Activated T-helper 1 cell treated with Interleukin-2 at 50 U/mL for 16 hours (primary cell): ENCODE measurements at places on chromosomes 12 and 14.

DNA sequence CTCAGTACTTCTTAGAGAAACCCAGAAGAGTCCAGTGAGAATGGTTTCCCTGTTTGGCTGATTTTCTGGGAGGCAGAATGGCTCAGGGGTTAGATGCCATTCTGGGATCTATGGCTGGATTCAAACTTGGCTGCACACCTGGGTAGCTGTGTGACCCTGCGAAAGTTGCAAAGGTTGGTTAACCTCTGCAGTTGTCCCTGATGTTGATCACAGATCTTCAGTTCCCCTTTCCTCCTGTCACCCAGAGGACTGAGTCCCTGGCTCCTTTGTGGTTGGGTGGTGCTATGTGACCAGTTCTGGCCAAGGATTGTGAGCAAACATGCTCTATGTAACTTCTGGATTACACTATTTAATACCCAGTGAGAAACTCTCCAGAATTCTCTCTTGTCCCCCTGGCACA, 418.0 kb downstream of the RGS6 start:
- no peak for DNase-seq

GRCh38 chr14:35073486-35073885, 27.4 kb downstream of the FAM177A1 start:
- DNase-seq: no peak

DNA sequence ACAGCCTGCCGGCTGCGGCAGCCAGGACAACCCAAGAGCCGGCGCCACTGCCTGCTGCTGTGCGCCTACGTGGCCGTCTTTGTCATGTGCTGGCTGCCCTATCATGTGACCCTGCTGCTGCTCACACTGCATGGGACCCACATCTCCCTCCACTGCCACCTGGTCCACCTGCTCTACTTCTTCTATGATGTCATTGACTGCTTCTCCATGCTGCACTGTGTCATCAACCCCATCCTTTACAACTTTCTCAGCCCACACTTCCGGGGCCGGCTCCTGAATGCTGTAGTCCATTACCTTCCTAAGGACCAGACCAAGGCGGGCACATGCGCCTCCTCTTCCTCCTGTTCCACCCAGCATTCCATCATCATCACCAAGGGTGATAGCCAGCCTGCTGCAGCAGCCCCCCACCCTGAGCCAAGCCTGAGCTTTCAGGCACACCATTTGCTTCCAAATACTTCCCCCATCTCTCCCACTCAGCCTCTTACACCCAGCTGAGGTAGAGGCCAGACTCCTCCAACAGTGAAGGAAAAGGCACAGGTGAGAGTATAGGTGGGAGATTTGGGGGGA, 10.3 kb downstream of the ZBTB39 start:
- no peak for DNase-seq

GRCh38 chr12:25705261-25705660, 152.2 kb upstream of the LMNTD1 start:
- DNase-seq: no peak

DNA sequence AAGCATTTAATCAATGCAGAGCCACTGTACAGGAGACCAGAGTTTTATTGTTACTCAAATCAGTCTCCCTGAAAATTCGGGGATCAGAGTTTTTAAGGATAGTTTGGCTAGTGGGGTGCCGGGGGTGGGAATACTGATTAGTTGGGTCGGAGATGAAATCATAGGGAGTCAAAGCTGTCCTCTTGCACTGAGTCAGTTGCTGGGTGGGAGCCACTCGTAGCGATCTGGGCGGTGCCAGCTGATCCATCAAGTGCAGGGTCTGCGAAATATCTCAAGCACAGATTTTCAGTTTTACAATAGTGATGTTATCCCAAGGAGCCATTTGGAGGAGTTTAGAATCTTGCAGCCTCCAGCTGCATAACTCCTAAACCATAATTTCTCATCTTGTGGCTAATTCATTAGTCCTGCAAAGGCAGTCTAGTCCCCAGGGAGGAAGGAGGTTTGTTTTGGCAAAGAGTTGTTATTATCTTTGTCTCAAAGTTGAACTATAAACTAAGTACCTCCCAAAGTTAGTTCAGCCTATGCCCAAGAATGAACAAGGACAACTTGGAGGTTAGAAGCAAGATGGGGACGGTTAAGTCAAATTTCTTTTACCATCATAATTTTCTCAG, 169.4 kb upstream of the PLEKHG7 start:
- no peak for DNase-seq

DNA sequence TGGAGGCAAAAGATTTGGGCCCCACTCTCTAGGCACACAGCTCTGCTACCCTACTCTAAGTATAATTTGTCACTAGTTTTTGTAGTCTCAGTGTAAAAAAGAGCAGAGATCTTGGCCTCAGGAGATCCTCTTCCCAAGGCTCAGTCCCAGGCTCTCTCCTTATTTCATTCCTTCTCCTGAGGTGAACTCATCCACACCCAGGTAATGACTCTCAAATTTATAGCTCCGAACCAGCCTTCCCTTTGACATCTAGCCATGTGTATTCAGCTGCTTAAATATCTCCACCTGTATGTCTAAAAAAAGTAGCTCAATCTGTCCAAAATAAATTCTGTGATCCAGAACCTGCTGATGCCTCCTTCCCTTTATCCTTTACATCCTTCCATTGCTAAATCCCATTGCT, 173.5 kb upstream of the HIF1A start:
- no peak for DNase-seq

GRCh38 chr12:79527473-79527872, 163.3 kb downstream of the PAWR start:
- no peak for DNase-seq

DNA sequence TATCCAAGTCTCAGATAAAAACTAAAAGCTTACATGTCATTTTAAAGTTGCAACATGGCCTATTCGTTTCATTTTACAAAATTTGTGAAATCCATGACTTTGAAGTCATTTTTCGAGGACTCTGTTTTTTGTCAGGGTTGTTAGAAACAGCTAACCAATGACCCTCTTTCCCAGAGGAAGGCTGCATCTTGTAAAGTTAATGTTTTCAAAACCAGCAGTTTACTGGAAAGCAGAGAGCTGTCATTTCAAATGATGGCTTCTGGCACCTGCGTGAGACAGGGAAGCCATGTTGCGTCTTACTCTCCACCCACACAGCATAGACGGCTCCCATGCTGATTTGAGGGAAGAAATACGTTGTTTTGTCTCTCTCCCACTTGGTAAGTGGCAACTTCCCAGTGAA, 50.1 kb upstream of the RTRAF start:
- DNase-seq: no peak

DNA sequence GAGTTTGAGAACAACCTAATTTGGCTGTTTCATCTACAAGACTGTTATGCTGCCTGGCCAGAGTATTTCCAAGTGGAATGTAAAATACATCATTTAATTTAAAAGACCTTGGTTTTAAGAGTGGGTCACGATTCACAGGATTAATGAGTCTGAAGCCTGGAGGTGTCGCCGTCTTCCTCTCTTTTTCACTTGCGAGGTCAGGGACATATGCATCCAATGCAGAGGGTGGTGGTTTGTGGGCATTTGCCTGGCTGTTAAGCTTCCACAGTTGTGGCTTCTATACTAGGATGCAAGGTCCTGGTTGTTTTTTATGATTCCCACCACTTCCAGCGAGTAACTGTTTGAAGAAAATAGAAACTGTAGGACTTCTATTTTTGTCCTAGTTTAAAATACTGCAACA, 22.8 kb upstream of the RASSF3 start:
- DNase-seq: no peak

DNA sequence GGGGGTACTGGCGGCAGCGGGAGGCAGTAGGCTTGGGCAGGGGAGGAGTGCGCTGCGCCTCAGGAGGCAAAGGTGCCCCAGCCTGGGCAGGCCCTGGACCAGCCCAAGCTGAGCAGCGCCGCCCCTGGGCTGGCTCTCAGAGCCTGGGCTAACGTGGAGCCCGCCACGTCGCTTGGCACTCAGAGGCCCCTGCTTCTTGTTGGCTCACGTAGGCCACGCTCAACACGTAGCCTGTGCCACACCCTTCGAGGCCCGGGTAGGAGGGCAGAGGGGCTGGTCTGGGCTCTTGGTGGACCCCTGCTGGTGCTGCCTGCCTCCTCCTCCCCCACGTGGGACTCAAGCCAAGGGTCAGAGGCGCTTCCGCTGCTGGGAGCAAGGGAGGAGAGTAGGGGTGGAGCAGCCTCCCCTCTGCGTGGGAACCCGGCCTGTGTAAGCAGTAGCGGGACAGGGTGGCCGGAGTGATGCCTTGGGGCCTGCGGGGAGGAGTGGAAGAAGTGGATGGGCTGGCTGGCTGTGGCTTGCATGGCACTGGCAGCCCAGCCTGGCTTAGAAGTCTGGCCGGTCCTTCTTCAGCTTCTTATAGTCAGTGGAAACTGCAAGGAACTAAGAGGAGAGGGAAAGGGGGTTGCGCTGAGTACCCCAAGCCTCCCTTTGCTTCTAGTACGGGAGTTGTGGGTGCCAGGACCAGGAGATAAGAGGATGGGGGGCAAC, 5.7 kb downstream of the SHMT2 start:
- no peak for DNase-seq

GRCh38 chr14:104852280-104852663, 12.8 kb upstream of the CEP170B start:
- DNase-seq: no peak

- no peak for DNase-seq
Measured at GRCh38 chr14:72450473-72451044, 443.3 kb downstream of the DPF3 start.

- DNase-seq: no peak
Measured at GRCh38 chr12:111076199-111076598, 155.8 kb upstream of the MYL2 start.

DNA sequence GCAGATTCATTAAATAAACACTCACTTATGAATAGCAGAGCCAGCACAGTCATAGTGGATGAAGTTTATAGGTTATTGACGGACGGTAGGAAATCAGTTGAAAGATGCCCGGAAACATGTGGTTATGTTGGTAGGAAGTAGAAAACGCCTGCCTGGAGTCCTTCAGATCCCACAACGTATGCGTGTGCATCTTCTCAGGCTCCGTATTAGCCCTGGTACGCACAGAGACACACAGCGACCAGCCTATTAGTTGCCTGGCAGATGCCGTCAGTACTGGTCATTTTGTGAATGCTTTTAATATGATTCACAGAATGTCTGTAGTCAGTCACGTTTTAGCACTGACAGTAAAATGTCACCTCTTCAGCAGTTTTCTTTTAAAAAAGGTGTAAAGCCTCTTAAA, 196.4 kb downstream of the RGS6 start:
- no peak for DNase-seq

- no peak for DNase-seq
Measured at GRCh38 chr12:59452746-59453145, 143.1 kb upstream of the SLC16A7 start.
